ENCODE measurements at places on chromosomes 16 and 17.

DNA sequence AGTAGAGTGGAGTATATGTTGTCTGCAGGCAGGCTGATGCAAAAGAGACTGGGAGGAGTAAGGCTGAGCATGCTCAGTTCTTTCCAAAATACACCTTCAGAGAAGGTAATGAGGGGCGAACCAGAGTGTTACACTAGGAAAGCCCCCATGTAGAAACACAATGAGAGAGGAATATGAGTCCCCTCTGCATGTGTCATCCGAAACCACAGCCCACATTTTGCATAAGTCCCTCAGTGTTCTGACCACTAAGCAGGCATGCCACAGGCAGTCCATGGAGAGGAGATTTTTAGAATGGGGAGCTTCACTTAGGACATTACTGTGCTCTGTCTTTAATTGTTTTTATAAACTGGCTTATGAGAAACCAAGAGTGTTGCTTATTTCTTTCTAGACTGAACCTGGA, 32.0 kb downstream of the SLC6A2 start:
- DNase-seq = no peak

- no peak for DNase-seq
Observed at GRCh38 chr16:29808219-29808900, 2.0 kb downstream of the MAZ start.

DNA sequence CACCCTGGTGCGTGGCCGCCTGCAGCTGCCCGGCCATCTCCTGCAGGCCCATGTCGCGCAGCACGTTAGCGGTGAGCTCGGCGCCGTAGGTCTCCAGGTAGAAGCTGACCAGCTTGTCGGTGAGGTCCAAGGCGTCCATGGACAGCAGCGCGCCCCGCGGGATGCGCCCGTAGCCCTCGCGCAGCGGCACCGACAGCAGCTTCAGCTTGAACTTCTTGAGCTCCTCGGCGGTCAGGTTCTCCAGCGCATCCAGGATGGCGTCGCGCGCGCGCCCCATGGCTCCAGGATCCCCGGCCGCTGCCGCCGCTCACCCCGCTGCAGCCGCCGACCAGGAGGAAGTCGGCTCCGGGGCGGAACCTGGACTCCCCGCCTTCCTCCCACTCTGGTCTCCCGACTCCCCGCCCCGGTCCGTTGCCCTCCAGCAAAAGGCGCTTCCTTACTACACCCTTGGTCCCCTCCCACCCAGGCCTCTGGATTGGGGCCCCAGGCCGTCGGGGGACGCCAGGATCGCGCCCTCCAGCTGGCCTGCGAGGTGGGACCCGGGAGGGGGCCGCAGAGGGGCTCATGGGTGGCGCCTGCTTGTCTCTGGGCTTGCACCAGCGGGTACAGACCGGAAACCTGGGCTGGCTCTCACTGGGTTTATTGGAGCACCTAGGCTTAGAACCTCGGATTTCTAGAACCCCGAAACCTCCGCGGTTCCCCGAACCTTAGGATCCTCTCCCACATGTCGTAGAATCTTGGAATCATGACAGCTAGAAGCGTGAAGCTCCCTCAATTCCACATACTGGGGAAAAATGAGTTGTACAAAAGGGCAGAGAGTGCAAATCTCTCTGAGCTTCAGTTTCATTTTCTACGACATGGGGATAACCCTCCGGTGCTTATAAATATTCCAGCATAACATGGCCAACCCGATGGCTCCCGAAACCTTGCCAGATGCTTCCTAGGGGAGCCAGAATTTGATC, at the start of gene PYCARD:
TSS of gene PYCARD (minus strand) at position 347 of the 962 bp plus-strand sequence. CDS start at position 277, 70 bp downstream.
- DNase-seq = no peak

DNA sequence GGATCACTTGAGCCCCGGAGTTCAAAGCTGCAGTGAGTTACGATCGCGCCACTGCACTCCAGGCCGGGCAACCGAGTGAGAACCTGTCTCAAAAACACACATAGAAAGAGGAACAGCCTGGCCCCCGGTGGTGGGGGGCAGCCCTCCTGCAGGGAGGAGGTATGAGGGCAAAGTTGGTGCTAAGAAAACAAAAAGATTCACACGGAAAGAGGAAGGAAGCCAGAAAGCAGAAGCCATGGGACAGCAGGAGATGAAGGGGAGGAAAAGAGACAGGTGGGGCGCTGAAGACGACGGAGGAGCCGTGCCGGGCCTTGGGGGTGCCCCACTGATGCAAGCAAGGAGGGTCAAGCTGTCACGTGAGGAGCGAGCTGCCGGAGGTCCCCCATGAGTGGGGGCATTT, 8.2 kb upstream of the C16orf74 start:
- DNase-seq = no peak

DNA sequence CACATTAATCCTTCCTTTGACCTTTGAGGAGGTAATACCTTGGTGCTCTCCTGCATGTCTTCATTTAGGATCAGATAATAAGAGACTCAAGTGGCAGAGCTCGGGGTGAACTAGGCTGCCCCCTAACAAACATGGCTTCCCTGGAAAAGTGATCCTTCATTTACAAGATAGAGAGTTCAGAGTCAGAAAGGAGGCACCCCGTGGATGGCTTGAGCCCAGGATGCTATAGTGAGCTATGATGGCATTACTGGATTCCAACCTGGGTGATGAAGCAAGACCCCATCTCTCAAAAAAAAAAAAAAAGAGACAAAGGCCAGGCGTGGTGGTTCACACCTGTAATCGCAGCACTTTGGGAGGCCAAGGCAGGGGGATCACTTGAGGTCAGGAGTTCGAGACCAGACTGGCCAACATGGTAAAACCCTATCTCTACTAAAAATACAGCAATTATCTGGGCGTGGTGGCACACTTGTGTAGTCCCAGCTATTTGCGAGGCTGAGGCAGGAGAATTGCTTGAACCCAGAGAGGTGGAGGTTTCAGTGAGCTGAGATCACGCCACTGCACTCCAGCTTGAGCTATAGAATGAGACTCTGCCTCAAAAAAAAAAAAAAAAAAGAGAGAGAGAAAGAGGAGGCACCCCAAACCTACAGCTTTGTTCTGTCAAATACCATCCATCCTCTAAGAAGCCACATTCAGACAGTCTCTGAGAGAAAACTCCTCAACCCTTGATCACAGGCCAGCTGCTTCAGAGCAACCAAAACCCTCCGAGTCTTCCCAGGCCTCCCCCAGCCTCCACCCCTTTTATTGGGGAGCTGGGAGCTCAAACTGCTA, 7.4 kb downstream of the FAM117A start:
- no peak for DNase-seq

GRCh38 chr17:83100853-83101391, 21.5 kb downstream of the METRNL start:
- DNase-seq = no peak

DNA sequence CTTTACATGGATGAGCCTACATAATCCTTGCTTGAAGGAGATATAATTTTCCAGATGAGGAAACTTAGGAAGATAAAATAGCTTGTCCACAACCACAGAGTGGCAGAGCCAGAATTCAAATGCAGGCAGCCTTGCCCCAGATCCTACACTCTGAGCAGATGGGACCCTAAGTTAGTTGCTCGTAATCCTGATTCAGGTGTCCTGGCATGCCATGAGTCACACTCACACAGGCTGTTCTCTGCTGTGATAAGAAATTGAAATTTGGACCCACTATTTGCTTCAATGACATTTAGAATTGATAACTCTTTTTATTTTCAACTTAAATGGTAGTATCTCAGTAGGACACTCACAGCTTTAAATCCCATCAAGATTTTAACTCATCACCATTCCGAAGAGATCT, 150.7 kb upstream of the CACNG5 start:
- DNase-seq = no peak

DNA sequence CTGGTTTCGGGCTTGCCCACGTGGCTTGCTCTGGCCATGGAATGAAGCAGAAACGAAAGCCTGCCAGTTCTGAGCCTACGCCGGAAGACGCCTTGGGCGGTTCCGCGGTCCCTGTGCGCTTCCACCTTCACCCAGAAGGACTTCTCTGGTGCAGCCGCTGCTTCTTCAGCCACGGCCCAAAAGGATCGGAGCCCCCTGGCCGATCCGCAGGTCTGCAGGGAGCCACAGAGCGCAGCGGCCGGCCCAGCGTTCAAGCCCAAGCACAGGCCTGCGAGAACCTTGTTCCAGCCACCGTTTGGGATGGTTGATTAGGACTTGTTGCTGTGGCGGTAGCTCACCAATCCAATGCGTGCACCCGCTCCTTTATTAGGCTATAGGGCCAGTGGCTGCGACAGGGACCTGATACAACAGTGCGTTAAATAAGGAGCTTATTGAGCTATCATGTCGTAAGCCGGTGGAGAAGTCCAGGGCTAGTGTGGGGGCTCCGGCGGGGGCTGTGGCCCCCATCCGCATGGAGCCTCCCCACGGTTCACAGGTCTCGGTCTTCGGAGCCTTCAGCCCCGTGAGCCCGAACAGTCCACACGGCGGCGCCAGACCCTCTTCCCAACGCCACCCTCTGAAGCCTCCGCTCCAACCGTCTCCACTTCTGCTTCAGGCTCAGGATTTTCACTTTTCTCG, 10.2 kb upstream of the MPP2 start:
- no peak for DNase-seq

DNA sequence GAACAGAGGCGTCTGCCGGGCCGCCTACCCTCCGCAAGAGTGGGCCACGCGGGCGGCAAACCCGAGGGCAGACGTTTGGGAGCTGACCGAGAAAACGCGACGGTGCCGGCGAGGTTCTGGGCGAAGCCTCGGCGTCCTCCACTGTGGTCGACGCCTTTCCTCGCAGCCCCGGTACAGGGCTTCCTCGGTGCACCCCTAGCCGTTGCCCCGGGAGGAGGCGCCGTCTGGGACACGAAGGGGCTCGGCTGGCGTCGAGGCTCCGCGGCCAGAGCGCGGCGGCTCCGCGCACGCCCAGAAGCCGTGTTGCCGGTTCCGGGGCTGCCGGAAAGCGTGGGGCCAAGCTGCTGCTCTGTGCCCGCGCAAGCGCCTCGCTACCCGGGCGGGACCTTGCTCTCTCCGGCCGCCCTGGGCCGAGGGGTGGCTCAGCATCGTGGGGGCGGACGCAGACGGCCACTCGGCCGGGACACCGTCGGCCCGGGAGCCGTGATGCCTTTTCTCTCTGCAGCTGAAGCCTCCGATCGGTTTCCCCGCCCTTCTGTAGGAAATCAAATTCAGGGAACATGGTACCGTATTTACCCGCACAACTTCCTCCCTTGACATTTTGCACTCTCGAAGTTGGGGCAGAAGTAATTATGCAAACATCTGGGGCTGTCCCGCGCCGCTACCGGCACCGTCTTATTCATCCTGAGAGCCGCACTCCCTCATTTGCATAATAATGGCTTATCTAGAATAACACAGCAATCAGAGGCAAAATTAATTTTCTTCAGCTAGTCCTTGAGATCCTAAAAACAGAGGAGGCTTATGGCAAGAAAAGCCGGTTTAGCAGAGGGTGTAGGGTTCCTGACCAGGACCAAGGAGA, 7.3 kb upstream of the CBX8 start:
- DNase-seq = no peak

GRCh38 chr17:5618476-5618875, 34.2 kb upstream of the NLRP1 start:
- DNase-seq = no peak

DNA sequence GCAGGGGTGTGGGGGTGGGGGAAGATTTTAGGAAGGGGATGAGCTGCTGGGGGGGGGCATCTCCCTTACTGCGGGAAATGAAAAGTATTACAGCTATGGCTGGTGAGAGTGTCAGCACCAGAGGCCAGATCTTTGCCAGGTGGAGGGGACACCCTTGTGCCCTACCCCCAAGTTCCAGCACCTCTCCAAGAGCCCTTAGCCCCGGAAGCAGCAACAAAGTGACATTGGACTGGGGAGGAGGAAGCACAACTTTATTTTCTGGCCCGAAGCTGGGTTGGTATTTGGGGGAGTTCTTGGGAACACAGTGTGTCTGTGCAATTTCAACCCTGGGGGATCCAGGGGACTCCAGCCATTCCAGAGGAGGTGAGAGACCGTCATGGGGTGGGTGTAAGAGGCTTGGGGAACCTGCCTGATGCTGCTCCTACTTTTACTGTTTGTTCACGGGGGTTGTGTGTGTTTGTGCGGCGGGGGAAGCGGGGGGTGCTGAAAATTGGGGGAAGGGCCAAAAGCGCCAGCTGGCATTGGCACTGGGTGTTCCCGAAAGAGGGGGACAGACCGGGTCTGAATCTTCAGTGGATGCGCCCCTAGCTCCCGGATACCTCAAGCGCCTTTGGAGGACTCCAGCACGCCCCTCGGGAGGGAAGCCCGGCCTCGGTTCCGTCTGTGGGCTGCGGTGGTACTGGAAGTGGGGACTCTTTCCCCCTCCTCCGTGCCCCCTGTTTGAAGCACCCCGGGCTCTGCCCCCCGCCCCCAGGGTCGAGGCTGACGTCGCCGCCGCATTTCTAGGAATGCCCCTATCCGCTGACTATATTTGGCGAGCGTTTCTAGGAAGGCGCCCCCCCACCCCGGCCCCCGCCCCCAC, 230.3 kb downstream of the MRTFB start:
- DNase-seq = no peak

DNA sequence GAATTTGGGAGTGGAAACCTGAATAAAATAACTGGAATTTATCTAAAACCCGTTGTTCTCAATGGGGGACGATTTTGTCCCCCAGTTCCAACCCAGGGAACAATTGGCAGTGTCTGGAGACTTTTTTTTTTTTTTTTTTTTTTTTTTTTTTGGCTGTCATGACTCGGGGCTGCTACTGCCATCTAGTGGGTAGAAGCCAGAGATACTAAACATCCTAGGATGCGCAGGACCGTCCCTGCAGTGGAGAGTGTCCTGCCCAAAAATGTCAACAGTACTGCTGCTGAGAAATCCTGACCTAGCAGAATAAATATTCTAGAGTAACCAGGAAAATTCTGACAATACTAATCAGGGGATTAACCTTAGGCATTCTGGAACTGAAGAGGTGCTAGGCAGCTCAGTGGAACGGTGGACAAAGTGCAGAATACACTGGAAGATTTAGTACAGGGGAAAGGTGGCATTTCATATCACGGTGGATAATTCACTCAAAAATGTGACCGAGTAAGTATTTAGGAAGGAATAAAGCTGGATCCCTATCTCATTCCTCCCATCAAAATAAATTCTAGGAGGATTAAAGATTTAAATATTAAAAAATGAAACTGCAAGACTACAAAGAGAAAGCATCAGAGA, 107.6 kb downstream of the SPECC1 start:
- peak; percentile 21 for DNase-seq

DNA sequence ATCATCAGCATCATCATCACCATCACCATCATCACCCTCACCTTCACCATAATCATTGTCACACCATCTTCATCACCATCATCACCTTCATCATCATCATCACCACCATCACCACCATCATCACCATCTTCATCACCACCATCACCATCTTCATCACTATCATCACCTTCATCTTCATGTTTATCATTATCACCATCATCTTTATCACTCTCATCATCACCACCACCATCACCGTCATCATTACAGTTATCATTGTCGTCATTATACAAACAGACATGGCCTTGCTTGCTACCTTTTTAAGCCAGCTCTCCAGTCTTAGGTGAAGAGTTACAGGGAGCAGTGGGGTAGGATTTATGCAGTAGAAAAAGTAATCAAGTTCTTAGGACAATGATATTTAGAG, 114.9 kb downstream of the IRF8 start:
- DNase-seq = no peak

Data from amniotic stem cell (primary cell).